ENCODE measurements at places on chromosomes 6 and 20.

DNA sequence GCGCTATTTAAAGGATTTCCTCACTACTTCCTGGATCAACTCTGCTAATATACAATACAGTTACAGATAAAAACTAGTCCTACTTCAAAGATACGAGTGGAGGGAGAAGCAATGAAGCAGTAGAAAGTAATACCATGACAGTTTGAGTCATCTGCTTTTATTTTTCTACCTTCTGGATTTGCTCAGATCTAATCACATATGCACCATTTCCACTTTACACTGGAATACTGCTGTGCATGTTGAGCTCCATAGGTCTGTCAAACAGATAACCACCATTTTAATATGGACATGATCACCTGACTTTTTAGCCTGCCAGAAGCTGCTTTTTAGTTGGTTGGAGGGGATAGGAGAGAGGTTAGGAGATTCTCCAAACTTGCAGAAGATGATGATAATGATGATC lies 92.5 kb downstream of the MMUT start:
- no peak for DNase-seq

DNA sequence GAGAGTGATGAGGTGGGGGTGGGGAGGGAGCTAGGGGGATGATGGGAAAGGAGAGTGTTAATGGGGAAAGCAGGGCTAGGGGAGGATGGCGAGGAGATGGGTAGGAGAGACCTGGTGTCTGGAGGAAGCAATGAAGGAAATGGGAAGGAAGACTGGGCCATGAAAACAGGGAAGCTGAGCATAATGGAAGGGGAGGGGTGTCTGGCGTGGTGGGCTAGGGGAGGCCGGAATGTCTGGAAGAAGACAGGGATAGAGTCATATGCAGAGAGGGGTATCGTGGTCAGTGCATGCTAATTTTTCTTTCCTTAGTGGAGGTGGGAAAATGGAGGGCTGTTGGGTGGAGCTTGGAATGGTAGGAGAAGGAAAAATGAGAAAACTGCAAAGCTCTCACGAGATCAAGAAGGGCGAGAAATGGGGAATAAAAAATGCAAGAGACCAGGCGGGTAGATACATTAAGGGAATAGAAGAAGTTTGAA lies 423 bp downstream of the KLHDC3 start:
- DNase-seq, result no peak

DNA sequence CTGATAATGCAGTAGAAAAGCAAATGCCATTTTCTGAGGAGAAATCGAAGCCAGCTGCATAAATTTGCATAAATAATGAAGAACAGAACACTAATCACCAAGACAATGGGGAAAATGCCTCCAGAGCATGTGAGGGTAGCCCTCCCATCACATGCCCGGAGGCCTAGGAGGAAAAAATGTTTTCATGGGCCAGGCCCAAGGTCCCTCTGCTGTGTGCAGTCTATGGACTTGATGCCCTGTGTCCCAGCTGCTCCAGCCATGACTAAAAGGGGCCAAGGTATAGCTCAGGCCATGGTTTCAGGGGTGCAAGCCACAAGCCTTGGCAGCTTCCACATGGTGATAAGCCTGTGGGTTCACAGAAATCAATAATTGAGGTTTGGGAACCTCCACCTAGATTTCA lies 164.1 kb downstream of the HAO1 start:
- no peak for DNase-seq

DNA sequence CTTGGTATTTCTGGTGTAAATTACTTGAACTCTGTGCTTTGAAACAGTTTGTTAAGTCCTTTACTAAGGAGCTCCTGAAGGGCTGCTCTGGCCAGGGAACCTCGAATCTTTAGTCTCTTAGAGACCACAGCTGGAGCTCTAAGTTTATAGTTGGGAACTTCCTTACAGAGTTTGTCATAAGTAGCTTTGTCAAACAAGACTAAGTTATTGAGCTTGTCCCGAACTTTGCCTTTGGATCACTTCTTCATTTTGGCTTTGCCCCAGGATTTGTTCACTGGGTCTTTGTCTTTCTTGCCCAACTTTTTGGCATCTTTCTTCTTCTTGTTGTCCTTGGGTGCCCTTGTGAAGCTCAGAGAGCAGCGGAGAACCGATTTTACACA lies 64.8 kb downstream of the FAM50B start:
- DNase-seq, result no peak

GRCh38 chr6:43457643-43458042 lies 2.3 kb upstream of the DLK2 start:
- DNase-seq, result no peak

DNA sequence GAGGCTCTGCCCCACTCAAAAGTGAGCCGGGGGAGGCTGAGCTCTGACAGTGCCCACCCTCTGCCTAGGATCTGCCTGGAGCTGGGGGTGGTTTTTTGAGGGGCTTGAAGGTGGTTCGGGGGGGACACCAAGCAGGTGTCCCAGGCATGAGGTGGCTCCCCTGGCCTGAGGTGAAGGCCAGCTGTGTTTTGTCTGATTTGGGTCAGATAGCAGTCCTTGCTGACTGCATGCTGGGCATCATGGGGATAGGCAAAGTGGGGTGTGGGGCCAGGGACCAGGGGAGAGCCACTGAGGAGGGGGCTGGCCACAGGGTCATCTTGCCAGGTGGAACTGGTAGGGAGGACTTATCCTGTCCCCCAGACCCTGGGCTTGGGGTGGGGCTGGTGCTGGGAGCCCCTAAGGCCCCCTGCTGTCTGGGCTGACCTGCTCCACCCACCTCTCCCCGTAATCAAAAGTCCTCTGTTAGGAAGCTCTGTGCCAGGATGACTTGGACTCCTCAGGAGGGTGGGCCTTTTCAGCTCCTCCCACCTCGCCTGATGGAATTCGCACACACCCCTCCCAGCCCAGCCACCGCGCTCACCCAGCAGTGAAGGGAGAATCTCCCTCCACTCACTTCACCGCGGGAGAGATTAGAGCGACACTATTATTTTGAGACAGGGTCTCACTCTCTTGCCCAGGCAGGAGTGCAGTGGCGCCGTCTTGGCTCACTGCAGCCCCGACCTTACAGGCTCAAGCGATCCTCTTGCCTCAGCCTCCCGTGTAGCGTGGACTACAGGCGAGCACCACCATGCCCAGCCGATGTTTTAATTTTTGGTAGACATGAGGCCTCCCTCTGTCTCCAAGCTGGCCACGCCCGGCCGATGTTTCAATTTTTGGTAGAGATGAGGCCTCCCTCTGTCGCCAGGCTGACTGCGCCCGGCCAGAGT lies 1.5 kb upstream of the COL9A3 start:
- no peak for DNase-seq

DNA sequence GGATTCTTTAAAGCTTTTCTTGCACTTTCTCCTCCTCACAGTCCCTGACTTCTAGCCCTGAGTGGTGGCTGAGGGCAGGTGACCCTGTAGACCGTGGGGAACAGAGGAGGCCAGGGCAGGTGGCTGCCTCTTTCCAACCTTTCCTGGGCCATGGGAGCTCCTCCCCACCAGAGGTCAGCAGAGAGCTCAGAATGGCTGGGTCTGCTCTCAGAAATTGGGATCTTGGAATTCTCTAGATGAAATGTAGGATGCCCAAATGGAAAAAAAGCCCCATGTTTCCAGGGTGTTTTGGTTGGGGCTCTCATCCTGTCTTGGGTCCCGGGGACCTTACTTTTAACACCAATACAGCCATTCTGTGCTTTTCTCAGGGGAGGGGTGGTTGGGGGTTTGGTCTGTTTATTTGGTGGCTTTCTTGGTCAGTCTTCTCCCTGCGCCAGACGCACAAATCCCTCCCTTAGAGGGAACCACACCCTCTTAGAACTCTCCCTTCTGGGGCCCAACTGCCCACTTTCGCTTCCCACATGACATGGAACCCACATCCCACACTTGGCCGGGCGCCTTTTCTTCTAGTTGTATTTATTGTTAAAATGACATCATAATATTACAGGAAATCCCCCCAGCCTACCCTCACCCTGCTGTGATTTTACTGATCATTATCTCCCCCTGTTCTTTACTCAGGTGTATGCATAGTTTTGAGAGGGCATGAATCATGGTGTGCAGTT lies 17.9 kb downstream of the GNAS start:
- no peak for DNase-seq

- DNase-seq, result no peak
Measured at GRCh38 chr6:149176971-149177667, 140.4 kb upstream of the TAB2 start.

DNA sequence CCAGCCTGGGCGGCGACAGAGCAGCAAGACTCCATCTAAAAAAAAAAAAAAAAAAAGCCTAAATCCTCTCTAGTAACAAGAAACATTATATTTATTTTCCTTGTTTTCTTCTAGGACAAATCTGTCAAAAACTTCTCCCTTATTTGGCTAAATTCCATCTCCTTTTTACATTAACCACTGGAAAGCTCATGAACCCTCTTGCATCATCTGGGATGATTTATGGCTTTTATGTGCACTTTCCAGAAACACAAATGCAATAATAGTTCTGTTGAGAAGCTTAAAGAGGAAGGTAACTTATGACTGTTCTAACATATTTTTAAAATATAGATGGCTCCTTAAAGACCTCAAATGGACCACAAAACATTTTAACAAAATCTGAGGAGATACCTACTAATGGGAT lies 526.1 kb upstream of the SPTLC3 start:
- DNase-seq, result no peak

- DNase-seq, result no peak
Measured at GRCh38 chr6:151576633-151577032, 82.8 kb downstream of the CCDC170 start.

GRCh38 chr6:151109869-151110575 lies 129.7 kb upstream of the AKAP12 start:
- DNase-seq, result no peak

DNA sequence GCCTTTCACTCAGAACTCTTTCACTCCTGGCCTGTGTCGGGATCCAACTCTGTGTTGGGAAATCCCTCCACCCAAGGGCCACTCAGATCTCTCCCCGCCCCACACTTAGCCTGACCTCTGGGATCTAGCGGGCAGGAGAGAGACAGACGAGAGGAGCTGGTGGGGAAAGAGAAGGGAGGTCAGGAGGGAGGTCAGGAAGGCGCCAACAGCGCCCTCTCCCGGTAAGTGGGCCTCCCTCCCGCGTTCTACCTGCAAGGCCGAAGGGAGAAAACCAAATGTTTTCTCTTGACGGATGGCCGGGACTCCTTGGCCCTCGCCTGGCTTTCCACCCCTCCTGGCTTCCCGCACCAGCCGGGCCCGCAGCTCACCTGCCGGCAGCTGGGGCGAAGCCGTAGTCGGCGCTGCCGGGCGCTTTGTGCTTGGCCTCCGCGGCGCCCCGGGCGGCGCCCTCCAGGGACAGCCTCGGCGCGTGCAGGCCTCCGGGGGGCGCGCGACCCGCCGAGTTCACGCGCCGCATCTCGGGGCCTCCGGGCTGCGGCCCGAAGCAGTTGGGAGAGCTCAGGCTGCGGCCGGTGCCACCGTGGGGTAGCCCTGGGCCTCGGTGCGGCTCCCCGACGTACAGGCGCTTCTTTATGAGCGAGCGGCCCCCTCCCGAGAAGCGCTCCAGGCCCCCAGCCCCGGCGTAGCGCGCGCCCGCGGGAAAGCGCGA lies 38.2 kb downstream of the C6orf132 start:
- DNase-seq, result peak; percentile 61

DNA sequence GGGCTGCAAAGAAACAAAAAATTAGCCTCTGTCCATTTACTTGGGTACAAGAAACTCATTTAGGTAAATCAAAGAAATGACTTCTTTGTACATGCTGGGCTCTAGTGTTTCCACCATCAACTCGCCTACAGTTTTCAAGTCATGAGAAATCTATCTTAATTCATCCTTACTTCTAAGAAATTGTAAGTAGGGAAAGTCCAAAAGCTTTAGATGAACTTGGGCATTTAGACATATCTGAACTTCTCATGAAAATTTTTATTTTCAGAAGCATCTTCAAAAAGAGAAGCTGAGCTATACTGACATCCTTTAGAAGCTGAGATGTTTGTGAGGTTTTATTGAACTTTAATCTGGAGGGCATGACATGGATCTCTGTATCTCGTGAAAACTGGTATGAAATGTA lies 117.3 kb downstream of the MYB start:
- no peak for DNase-seq

GRCh38 chr6:11098004-11098403 lies 4.4 kb downstream of the SMIM13 start:
- no peak for DNase-seq

DNA sequence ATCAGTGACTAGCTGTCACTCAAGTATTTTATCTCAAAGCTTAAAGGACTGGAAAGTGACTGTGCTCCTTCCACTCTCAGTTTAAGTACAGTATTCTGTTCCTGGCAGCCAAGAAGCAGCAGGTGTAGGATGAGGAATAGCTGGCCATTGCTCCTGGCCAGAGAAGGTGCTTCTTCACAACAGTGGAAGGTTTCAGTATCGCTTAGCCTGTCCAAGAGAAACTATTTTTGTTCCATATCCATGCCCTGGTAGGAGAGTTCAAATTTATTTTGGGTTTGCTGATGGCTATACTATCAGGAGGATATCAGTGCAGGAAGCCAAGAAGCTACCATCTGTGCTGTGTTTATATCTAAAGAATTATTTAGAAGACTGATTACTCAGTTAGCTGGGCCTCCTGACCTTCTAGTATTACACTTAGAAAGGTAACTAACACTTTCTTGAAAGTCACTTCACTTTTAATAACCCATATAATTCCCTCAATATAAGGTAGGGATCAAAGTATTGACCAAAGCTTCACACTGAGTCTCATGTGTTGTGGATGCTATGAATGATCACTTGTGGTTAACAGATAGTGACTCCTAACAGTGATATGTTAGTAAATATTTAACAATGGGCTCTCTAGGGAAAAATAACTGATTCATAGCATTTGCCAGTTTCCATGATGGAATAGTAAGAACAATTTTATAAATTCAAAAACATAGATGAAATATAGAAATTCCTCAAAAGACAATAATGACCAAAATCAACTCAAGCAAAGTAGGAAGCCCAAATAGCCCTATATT lies 99.9 kb downstream of the AIG1 start:
- DNase-seq, result no peak

- DNase-seq, result no peak
Measured at GRCh38 chr20:31864521-31865400, 5.6 kb downstream of the DUSP15 start.
